ENCODE measurements at places on chromosomes 6 and 20.

DNA sequence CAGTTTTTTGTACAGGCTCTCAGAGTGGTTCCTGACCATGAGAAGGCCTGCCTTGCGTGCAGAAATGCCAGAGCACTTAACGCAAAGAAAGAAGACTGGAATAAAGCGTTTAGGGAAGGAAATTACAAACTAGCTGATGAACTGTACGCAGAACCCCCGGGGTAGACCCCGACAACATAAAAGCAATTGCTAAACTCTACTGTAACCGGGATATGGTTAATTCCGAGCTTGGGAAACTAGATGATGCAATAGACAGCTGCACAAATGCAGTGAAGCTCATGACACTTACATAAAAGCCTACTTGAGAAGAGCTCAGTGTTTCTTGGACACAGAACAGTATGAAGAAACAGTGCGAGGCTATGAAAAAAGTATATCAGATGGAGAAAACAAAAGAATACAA, 35.7 kb downstream of the CITED2 start:
- H3K4me3 ChIP-seq, result no peak overlapping the region
- no peaks in the 10 kb centered on the region for H3K27me3 ChIP-seq
- no peaks in the 10 kb centered on the region for H3K36me3 ChIP-seq

DNA sequence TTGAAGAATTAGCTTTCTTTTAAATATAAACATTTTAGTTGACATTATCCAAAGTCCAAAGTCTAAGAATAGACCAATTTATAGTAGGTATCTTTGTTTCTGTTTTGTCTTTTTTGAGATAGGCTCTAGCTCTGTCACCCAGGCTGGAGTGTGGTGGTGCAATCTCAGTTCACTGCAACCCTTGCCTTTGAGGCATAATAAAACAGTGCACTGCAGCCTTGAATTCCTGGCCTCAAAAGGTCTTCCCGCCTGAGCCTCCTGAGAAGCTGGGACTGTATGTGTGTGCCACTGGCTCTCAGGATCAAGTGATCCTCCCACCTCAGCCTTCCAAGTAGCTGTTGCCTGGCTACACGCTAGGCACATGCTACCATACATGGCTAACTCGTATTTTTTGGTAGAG, 135.4 kb downstream of the REV3L start:
- no peak overlapping the region for H3K4me3 ChIP-seq
- no peaks in the 10 kb centered on the region for H3K27me3 ChIP-seq
- H3K36me3 ChIP-seq, result peaks cover 26% of the 10 kb centered on the region
- no peak for DNase-seq

GRCh38 chr6:111478749-111479148, 4.3 kb downstream of the REV3L start:
- peak; percentile 42 for DNase-seq
- H3K36me3 ChIP-seq, result no peaks in the 10 kb centered on the region
- H3K27me3 ChIP-seq, result no peaks in the 10 kb centered on the region

DNA sequence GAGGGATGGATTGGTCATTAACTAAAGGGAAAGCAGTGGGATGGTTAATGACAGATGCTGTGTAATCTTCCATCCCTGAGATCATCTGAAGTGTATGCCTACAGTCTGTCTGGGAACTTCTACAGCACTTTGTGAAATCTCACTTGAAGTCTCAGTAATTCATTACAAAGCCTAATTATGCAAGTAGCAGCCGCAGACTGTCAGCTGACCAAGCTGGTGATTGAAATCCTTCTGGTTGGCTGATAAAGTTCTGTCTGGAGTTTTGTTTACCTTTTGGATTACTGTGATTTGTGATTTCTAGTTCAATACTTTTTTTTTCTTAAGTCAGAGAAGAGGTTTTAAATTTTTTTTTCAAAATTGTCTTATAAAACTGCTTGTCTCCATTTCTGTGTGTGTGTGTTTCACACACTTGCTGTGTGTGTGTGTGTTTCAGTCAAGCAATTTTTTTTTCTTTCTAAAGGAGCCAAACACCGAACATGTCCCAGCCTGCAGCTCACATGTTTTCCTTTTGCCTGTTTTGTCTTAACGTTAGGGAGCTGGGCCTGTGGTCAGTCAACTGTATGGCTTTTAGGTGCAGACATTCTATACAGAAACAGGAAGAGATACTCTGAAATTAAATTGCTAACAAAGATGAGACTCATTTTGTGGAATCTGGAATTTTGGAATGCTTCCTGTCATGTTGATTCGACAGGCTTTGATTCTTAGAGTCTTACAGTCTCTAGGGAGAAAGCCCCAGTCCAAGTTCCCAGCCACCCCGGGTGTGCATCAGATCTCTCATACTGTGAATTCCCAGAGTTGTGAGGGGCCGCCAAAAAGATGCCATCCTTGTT, 28.5 kb upstream of the ADGRF4 start:
- H3K27ac ChIP-seq, result no peak overlapping the region
- no peaks in the 10 kb centered on the region for H3K27me3 ChIP-seq
- H3K4me1 ChIP-seq, result peaks cover 3% of the 10 kb centered on the region
- DNase-seq, result peak; percentile 44
- no peak overlapping the region for H3K4me3 ChIP-seq

DNA sequence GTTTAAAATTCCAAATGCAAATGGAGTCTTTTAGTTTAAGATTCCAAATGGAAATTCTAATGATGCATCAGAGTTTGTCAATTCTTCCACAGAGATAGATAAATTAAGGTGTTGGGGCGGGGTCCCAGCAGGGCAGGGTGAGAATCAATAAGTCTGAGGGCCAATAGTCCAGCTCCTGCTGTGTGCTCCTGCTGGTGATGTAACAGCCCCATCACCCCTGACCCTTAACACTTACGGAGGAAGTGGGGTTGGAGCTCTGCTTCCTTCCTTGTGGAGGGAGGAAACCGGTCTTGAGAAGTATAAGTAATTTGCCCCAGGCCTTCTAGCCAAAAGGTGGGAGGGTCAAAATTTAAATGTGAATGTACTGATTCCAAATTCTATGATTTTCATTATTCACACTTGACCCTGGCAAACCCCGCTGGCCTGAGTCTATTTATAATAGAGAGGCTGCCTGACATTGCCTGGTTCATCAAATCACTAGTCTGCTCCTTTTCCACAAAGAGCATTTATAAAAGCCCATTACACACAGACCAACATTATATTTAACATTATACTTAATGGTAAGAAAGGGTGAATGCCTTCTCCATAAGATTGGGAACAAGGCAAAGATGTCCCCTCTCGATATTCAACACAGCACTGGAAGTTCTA, 17.2 kb downstream of the ZBTB2 start:
- H3K27ac ChIP-seq, result peak overlapping the region; percentile 21
- no peak overlapping the region for H3K4me3 ChIP-seq
- DNase-seq, result no peak
- peaks cover 15% of the 10 kb centered on the region for H3K36me3 ChIP-seq
- H3K4me1 ChIP-seq, result peaks cover 14% of the 10 kb centered on the region
- no peaks in the 10 kb centered on the region for H3K27me3 ChIP-seq

DNA sequence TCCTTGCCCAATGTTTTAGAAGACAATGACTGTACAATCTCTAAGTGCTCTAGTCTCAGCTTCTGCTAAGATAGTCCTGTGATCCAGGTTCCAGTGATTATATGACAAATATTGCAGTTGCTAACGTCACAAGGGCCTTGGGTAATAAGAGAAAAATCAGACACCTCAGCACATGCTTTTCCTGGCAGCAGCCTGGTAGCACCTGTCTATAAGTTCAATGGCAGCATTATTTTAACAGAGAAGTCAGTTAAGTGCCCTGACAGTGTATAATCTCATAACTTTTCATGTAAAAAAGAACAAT, 121.3 kb upstream of the BCLAF1 start:
- no peaks in the 10 kb centered on the region for H3K36me3 ChIP-seq
- DNase-seq, result no peak
- no peaks in the 10 kb centered on the region for H3K27me3 ChIP-seq
- H3K27ac ChIP-seq, result no peak overlapping the region
- no peaks in the 10 kb centered on the region for H3K4me1 ChIP-seq
- no peak overlapping the region for H3K4me3 ChIP-seq

DNA sequence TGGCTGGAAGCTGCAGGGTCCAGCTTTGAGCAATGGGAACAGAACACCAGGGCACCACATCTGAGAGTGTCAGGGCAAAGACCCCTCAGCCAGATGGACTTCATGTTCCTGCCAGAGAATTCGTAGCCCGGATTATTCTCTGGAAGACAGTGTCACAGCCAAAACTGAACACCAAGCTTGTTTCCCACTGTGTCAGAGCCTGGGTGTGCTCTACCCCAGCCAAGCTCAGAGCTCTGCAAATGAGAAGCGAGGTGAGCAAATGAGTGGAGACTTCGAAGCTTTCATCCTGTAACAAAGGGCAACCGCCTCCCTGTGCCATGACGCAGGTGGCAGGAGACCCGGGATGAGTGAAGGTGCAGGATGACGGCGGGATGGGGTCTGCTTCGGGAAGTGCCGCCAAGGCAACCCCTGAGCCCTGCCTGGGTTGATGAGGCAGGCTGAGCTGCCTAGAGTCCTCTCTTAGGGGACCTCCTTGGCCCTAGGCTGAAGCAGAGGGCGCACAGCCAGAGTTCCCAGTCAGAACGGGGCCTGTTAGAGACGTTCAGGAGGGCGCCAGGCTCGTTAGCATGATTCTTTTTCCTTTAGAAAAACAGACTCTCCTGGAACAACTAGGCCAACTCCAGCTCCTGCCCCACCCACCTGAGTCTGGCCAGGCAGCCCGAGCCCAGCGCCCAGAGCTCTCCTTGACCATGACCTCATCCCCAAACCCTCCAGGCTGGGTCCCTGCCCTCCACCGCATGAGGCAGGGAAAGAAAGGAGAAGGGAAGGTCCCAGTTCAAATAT, 187.7 kb downstream of the SOD2 start:
- H3K27ac ChIP-seq, result no peak overlapping the region
- no peaks in the 10 kb centered on the region for H3K27me3 ChIP-seq
- no peak for DNase-seq
- no peak overlapping the region for H3K4me3 ChIP-seq
- H3K36me3 ChIP-seq, result no peaks in the 10 kb centered on the region

Data from osteoblast (primary cell).